Neural progenitor cell (in vitro differentiated cells): ENCODE measurements at places on chromosomes 2 and 18.

GRCh38 chr2:23293063-23293462, 91.9 kb upstream of the KLHL29 start:
- H3K27ac ChIP-seq = no peak overlapping the region
- H3K4me3 ChIP-seq = no peak overlapping the region
- H3K36me3 ChIP-seq = no peaks in the 10 kb centered on the region
- no peaks in the 10 kb centered on the region for H3K4me1 ChIP-seq

- H3K4me3 ChIP-seq = peak overlapping the region; percentile 52
- no peaks in the 10 kb centered on the region for H3K4me1 ChIP-seq
- peaks cover 74% of the 10 kb centered on the region for H3K27me3 ChIP-seq
- no peak overlapping the region for H3K27ac ChIP-seq
- H3K36me3 ChIP-seq = no peaks in the 10 kb centered on the region
Measured at GRCh38 chr2:45643543-45644542, 7.6 kb upstream of the PRKCE start.

DNA sequence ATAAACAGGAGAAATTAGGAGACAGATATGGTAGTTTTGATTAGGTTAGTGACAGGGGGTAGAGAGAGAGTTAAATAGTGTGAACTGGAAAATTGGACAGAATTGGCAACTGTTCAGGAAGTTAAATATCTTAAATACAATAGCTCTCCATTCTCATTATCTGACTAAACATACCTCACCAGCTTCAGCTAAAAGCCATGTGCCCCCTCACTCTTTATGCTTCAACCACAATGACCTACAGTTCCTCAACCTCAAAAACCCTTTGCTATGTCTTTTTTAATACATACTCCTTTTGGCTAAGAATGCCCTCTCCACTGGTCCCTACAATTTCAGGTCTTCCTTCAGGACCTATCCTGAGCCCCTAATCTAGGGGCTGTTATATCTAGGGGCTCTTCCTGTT, 740.2 kb upstream of the ZEB2 start:
- no peak overlapping the region for H3K4me3 ChIP-seq
- no peak overlapping the region for H3K27ac ChIP-seq
- no peaks in the 10 kb centered on the region for H3K36me3 ChIP-seq

DNA sequence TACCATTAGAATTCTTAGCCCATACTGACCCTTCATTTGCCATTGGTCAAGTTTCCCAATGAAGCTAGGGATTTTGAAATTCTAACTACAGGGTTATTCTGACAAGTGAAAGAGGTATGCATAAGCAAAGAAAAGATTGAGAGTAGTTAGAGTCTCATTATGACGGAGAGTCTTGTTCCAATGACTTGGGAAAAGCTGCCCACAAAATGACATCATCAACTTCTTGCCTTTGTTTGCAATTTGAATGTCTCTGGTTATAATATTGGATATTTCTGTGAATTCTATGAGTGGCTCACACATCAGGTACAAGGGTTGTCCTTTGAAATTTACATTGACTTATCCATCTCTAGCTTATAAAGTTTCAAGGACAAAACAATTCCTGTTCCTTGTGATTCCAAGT, 772.2 kb downstream of the TRIB2 start:
- H3K36me3 ChIP-seq = no peaks in the 10 kb centered on the region
- H3K27ac ChIP-seq = no peak overlapping the region
- no peak for DNase-seq
- H3K4me3 ChIP-seq = no peak overlapping the region
- H3K27me3 ChIP-seq = no peaks in the 10 kb centered on the region

DNA sequence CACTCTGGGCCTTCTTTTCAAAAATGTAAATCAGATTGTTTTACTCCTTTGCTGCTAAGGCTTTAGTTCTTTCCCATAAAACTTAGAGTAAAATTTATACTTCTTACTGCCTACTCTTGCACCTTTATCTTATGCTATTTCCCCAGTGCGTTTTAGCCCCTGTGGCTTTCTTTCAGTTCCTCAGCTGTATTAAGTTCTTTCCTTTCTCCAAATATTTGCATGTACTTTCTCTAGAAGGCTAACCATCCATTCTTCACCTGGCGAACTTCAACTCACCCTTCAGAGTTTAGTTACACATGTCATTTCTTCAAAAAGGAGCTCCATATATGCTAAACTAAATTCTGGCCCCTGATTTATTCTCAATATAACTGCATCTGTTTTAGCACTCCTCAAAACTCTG, 160.7 kb downstream of the FSHR start:
- no peak overlapping the region for H3K27ac ChIP-seq
- H3K36me3 ChIP-seq = no peaks in the 10 kb centered on the region
- no peak overlapping the region for H3K4me3 ChIP-seq
- DNase-seq = no peak

GRCh38 chr2:100013892-100014677, 128.3 kb downstream of the AFF3 start:
- H3K27me3 ChIP-seq = no peaks in the 10 kb centered on the region
- DNase-seq = peak; percentile 12
- no peaks in the 10 kb centered on the region for H3K36me3 ChIP-seq
- no peaks in the 10 kb centered on the region for H3K4me1 ChIP-seq
- H3K27ac ChIP-seq = no peak overlapping the region

DNA sequence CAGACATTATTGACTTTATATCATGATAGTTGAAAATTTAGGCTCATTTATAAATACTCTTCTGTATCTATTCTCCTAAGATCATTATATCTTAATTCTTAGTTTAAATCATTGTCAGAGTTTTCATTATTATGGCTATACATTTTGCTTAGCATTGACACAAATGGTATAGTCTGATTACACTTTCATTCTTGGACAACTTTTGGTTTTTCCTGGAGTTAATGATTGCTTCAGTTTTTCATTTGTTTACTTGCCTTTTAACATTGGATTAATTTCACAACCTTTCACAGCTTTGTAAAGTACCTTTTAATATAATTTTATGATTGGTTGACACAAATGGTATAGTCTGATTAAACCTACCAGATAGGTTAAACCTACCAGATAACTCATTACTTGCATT, 298.2 kb downstream of the DYSF start:
- no peaks in the 10 kb centered on the region for H3K27me3 ChIP-seq
- H3K4me1 ChIP-seq = no peaks in the 10 kb centered on the region
- H3K27ac ChIP-seq = no peak overlapping the region

DNA sequence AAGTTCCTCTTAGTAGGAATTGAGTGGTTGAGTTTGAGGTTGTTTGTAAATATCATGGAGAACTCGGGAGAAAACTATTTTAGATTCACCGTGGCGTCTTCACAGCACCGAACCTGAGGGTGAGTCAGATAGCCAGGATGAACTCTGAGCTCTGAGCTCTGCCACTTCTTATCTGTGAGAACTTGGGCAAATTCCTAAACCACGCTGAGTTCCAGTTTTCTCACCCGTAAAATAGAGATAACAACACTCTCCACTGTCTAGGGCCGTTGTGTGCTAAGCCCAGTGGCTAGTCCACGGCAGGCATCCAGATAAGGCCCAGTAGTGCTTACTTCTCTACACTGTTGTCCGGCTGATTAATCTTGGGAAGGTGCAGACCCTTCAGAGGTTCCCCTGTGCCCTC, 7.0 kb downstream of the KIF5C start:
- no peaks in the 10 kb centered on the region for H3K27me3 ChIP-seq
- H3K36me3 ChIP-seq = no peaks in the 10 kb centered on the region
- DNase-seq = no peak
- H3K4me3 ChIP-seq = no peak overlapping the region

- H3K27me3 ChIP-seq = no peaks in the 10 kb centered on the region
- no peaks in the 10 kb centered on the region for H3K36me3 ChIP-seq
- no peak overlapping the region for H3K4me3 ChIP-seq
- H3K4me1 ChIP-seq = peaks cover 14% of the 10 kb centered on the region
Measured at GRCh38 chr2:25290811-25291495, 50.8 kb downstream of the DNMT3A start.

DNA sequence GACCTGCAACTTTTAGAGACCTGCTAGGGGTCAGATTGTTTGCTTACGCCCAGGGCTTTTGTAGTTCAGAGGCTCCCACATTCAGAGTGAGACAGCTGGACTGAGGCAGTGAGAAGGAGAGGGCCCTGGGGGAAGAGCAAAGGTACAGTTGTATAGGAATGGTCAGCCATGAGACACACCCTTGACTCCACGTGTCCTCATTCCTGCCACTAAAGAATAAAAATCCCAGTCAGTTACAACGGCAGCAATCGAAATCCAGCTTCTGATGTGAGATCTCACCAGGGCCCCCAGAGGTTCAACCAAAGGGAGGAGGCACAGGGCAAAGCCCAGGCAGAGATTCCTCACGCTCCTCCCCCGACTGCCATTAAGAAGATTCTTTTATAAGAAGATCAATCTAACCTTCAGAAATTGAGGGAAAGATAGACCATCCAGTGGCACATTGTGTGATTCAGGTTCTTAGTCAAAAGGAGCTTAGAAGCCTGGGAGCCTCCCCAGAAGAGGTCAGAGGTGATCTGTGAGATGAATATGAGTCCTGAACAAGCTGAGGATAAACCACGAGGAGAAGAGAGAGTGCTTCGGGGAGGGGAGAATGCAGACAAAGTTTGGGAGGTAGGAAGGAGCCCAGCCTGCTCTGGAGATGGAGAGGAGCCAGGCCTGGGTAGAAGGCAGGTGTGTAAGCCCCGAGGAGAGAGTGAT, 317.0 kb downstream of the CYP26B1 start:
- no peaks in the 10 kb centered on the region for H3K27me3 ChIP-seq
- no peak overlapping the region for H3K27ac ChIP-seq
- no peaks in the 10 kb centered on the region for H3K4me1 ChIP-seq
- no peak overlapping the region for H3K4me3 ChIP-seq
- H3K36me3 ChIP-seq = no peaks in the 10 kb centered on the region
- no peak for DNase-seq

DNA sequence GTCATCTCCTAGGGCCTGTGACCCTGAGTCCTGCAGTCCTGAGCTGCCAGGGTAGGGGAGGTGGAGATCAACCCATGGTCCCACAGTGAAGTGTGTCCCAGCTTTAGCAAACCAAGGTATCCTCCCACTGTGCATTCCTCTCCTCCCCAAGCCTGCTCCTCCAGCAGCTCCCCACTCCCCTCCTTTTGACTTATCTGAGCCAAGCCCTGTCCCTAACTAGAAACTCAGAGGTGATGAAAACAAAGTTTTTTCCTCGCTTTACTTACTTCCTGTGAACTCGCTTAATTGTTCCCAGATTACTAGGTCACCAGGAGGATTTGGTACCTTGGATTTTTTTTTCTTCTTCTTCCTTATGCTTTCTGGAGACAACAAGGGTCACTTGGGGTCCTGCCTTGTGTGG, 80.8 kb downstream of the EHD3 start:
- H3K4me1 ChIP-seq = no peaks in the 10 kb centered on the region
- no peaks in the 10 kb centered on the region for H3K27me3 ChIP-seq
- no peak overlapping the region for H3K4me3 ChIP-seq
- H3K27ac ChIP-seq = no peak overlapping the region

- no peaks in the 10 kb centered on the region for H3K4me1 ChIP-seq
- no peak overlapping the region for H3K4me3 ChIP-seq
- H3K27me3 ChIP-seq = no peaks in the 10 kb centered on the region
Measured at GRCh38 chr2:65980531-65980930, 454.4 kb upstream of the MEIS1 start.

GRCh38 chr18:44927127-44927849, 246.6 kb downstream of the SETBP1 start:
- no peaks in the 10 kb centered on the region for H3K36me3 ChIP-seq
- no peak for DNase-seq
- H3K4me1 ChIP-seq = peaks cover 5% of the 10 kb centered on the region
- no peak overlapping the region for H3K27ac ChIP-seq
- H3K4me3 ChIP-seq = no peak overlapping the region

- no peak overlapping the region for H3K4me3 ChIP-seq
- H3K36me3 ChIP-seq = peaks cover 4% of the 10 kb centered on the region
- no peak overlapping the region for H3K27ac ChIP-seq
Measured at GRCh38 chr18:27894746-27895145, 282.2 kb downstream of the CDH2 start.

DNA sequence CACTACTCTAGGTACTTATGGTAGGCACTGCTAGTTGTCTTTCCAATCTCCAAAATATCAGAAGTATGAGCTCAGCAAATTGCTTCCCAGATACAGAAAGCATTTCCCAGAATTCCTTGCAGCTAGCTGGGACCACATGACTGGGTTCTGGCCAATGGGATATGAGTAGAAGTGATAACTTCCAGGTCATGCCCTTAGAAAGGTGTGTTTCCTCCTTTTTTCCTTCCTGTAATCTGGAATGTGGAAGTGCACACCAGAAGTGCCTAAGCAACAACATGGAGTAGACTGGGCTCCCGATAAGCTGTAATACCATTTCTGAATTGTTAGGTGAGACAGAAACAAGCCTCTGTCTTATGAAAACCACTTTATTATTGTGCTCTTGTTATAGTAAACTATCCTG, 279.8 kb downstream of the ZNF385B start:
- H3K27ac ChIP-seq = no peak overlapping the region
- no peak overlapping the region for H3K4me3 ChIP-seq
- no peaks in the 10 kb centered on the region for H3K36me3 ChIP-seq
- H3K4me1 ChIP-seq = no peaks in the 10 kb centered on the region
- H3K27me3 ChIP-seq = no peaks in the 10 kb centered on the region

- no peaks in the 10 kb centered on the region for H3K36me3 ChIP-seq
- H3K4me3 ChIP-seq = no peak overlapping the region
- H3K4me1 ChIP-seq = no peaks in the 10 kb centered on the region
- no peak for DNase-seq
Measured at GRCh38 chr2:100544911-100545596, 17.7 kb upstream of the PDCL3 start.

GRCh38 chr18:22643731-22644130, 226.0 kb upstream of the CTAGE1 start:
- H3K4me1 ChIP-seq = no peaks in the 10 kb centered on the region
- H3K27ac ChIP-seq = no peak overlapping the region
- DNase-seq = no peak
- no peaks in the 10 kb centered on the region for H3K36me3 ChIP-seq
- no peaks in the 10 kb centered on the region for H3K27me3 ChIP-seq

GRCh38 chr2:152907046-152907445, 188.6 kb downstream of the ARL6IP6 start:
- H3K27ac ChIP-seq = no peak overlapping the region
- H3K27me3 ChIP-seq = no peaks in the 10 kb centered on the region
- no peaks in the 10 kb centered on the region for H3K36me3 ChIP-seq
- DNase-seq = no peak

DNA sequence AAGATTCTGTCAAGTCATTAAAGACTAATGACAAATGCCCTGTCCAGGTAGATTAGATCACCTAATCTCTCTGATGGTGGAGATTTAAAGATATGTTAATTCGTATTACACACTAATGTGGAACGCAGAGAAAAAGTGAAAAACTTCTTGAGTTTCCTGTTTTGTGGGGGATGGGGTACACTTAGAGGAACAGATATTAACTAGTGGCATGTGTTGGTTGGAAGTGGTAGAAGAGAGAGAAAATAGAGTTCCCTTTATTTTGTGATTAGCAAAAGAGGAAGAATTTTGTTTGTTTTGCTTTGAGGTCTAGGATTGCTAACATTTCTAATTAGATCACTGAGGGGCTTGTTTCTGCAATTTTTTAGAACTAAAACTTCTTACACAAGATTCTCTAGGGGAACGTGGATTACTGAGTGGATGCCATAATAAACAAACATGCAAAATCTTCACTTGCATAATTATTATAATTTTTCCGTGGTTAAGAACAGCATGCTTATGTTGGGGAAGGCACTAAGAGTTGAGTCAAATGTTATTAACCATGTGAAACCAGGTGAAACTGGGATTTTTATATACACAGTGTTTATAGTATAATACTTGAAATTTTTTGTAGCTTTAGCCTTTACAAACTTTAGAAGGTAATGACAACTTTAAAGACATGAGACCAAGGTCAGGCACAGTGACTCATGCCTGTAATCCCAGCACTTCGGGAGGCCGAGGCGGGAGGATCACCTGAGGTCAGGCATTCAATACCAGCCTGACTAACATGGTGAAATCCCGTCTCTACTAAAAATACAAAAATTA, 97.4 kb upstream of the STK17B start:
- no peak overlapping the region for H3K27ac ChIP-seq
- H3K4me1 ChIP-seq = no peaks in the 10 kb centered on the region
- H3K27me3 ChIP-seq = no peaks in the 10 kb centered on the region
- no peaks in the 10 kb centered on the region for H3K36me3 ChIP-seq
- H3K4me3 ChIP-seq = no peak overlapping the region
